ENCODE measurements at places on chromosomes 6 and 20.

- no peak for DNase-seq
Measured at GRCh38 chr20:14336686-14337085, 726 bp downstream of the FLRT3 start.

DNA sequence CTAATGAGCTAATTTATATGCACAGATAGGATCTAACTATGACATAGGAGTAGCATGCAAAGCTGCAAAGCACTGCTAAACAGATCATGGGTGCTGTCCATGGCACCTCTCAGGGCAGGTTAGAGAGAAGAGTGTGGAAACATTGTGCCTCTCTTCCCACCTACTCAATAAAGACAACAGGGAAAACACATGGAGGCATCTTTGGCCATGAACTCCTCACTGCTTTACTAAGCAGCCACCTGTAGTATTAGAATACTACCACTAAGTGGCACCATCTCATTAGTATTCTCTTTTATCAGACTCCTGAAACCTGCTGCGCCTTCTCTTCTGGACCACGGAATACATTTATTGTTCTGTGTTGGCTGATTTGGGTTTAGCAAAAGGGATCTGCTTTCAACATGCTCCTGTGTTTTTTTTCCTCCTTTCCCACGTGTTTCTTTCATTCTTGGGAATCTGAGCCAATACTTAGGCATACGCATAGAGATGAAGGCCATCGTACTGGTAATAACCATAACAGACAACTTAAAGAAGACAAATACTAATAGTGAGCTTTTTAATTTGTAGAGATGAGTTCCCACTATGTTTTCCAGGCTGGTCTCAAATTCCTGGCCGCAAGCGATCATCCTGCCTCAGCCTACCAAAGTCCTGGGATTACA, 9.4 kb upstream of the HDDC2 start:
- no peak for DNase-seq

DNA sequence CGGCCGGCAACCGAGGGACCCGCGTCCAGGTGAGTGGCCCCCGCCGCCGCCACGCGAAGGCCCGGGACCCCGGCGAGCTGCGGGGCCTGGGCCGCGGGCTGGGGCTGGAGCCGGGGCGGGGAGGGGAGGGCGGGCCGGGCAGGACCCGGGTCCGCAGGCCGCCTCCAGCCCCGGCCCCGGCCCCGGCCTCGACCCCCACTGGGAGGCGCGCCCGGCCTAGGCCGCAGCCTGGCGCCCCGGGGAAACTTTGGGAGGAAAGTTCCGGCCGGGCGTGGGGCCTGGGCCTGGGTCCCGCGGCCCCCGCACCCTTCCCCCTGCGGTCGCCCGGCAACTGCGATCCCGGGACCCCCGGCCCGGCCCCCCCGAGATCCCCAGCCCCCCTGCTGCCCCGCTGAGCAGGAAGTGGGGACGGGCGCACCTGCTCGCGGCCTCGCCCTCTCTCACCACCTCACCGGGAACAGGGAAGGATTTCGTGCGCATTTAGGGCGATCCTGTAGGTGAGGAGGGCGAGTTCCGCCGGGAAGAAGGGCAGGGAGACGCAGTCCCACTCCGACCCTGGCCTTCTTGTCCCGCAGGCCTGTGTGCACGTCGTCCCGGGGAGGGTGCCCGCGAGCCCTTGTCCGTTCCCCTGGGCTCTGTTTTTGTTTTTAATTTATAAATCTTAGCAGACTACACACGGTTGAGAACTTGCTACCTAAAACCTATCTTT, 402 bp downstream of the OSBPL2 start:
- no peak for DNase-seq

DNA sequence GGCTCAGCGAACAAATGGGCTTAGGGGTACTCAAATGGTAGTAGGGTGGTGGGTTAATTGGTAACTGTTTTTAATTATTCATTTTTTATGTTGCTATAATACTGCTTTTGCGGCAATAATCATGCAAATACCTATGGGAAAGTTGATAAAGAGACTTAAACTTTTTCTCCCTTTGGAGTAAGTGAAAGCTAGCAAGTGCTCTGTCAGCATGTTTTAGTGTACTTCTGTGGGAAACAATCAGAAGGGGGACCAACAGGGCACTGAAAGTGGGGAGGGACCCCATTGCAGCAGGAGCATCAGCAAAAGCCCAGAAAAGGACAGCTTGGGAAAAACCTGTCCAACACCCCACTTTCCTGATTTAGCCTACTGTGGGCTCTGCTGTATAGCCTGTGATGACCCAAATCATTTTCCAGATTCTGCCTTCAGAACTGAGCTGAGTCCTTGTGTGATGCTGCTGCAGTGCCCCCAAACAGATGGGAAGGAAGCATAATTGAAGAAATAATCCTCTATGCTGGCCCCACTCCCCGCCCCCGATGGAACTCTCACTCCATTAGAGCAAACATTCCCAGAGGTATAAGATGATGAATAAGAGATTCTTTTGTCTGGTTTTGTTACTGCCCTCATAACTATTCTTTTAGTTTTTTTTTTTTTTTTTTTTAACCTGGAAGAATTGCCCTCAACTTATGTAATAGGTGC, 322.8 kb downstream of the CD83 start:
- no peak for DNase-seq

DNA sequence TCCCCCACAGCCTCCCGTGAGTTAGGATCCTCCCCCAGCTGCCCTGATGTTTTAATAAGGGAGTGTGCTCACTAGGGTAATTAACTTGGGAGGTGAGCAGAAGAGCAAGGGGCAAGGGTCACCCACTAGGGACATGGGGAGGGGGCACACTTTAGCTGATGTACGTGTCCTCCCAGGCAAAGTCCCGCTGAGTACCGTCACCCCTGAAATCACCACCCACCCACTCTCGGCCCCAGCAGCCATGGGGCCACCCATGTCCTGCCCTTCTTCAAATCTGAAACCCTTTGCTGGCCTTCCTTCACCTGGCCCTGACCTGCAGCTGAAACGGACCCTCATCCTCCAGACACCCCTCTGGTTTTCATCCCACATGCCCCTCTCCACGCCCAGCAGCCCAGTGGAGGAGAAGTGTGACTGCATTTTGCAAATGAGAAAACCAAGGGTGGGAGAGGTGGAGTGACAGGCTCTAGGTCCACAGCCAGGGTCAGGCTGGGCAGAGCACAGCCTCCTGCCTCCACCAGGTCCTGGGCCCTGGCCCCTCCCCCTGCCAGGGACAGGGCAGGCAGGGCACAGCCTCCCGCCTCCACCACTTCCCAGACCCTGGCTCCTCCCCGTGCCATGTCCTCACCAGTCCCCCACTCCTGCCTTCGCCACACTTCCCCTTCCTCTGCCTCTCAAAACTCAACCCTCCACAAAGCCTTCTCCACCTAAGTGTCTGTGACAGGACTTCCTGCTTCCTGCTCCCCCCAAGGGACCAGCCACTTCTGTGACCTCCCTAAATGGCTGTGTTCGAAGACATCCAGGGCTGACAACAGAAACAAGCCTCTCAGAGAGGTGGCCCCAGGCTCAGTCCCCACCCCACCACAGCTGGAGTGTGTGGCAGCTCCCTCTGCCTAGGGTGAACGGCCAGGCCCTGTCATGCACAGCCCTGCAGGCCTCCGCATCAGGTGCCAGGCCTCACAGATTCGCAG, 15.1 kb downstream of the ACSS1 start:
- DNase-seq = no peak

GRCh38 chr6:90124874-90125510, 171.7 kb downstream of the BACH2 start:
- DNase-seq = no peak

GRCh38 chr6:139457476-139457875, 83.0 kb upstream of the CITED2 start:
- DNase-seq = no peak

DNA sequence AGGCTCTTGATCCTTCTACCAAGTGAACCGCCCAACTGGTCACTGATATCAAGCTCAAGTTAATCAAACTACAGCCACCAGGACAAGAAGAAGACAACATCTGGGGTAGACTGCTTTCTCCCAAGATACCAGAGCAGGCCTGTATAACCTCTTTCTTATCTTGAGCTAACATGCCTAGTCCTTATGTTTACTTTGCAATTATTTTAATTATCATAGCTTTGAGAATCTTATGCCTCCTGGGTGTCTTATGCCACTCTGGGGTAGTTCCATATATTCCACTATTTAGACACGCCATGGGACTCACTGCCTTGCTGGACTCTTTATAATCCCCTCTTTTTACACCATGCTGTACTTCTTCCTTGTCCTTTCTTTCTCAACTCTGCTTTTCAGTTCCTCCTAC, 41.5 kb upstream of the ECI2 start:
- DNase-seq = no peak

GRCh38 chr6:33126101-33126714, 50.4 kb downstream of the HLA-DPB1 start:
- DNase-seq = peak; percentile 13

GRCh38 chr20:54337144-54337543, 129.3 kb downstream of the PFDN4 start:
- DNase-seq = no peak

DNA sequence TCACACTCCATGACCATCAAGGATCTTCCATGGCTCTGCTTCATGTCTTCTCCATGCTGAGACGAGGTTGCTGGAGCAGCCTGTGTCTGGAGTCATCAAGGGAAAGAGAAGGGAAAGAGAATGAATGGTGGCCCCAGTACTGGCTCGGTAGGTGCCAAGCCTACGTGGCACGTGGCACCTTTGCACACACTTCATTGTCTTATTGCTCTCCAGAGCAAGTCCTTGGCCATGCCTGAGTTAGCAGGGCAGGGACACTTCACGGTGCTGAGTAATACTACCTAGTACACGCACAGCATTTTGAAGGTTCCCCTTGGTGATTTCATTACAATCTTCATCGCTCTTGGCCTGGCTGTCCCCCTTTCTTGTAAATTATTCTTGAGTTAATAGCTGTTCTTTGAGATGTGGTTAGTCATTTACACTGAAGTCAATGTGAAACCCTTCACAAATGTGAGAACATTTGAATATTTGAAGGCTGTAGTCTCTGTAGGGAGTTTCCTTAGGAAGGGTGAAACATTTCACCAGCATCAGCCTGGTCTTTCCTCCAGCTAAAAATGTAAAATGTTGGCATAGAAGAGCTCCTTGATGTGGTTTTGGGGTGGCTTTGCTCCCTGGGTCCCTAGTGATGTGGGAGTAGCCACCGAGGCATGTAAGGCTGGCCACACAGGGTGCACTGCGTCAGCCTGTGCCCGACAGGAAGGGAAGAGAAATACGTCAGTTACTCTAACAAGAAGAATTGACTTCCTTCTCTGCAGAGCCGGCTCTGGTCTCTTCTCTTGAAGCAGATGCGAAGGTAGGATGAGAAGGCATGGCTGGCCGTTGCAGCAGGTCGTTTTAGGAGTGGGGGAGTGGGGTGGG, at the start of gene SYTL3:
Gene SYTL3 (plus strand): TSS at position 766 of the 855 bp plus-strand sequence. CDS start 13,215 bp downstream, outside the sequence.
- peak; percentile 39 for DNase-seq

- no peak for DNase-seq
Measured at GRCh38 chr20:40986774-40987173, 41.8 kb upstream of the TOP1 start.

- DNase-seq = no peak
Measured at GRCh38 chr6:127301199-127301700, 34.6 kb downstream of the RNF146 start.

All from stimulated activated CD8-positive, alpha-beta memory T cell treated with anti-CD3 and anti-CD28 coated beads, Interleukin-7, amount 100 ng/mL, for 1 hour (primary cell).